ENCODE measurements at places on chromosomes 6 and 20.
A peak's percentile ranks its signal among the peaks of the same experiment; 100 is the strongest.

GRCh38 chr6:112581015-112581414 lies 233.9 kb downstream of the RFPL4B start:
- no peak for DNase-seq

DNA sequence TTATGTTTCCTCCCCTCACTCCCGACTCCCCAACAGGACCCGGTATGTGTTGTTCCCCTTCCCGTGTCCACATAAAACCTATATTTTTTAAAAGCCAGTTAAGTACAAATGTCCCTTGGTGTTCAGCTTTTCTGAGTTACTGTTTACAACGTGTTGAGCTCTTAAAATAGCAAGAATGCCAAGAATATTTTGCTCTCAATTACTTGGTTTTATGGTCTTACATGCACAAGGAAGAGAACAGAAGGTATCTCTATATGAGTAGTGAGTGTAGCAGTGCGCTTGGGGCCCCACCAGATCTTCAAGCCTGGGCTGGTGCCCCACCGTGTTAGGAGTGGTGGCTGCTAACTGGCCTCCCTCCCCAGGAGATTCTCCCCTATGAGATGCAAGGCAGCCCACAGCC lies 75.3 kb downstream of the RIN2 start:
- no peak for DNase-seq

GRCh38 chr20:48826069-48826468 lies 1.7 kb downstream of the PREX1 start:
- DNase-seq = no peak

GRCh38 chr6:148743476-148743875 lies 3.4 kb upstream of the UST start:
- no peak for DNase-seq

- DNase-seq = no peak
These were observed 11.7 kb downstream of the UST start for GRCh38 chr6:148758492-148758891.

DNA sequence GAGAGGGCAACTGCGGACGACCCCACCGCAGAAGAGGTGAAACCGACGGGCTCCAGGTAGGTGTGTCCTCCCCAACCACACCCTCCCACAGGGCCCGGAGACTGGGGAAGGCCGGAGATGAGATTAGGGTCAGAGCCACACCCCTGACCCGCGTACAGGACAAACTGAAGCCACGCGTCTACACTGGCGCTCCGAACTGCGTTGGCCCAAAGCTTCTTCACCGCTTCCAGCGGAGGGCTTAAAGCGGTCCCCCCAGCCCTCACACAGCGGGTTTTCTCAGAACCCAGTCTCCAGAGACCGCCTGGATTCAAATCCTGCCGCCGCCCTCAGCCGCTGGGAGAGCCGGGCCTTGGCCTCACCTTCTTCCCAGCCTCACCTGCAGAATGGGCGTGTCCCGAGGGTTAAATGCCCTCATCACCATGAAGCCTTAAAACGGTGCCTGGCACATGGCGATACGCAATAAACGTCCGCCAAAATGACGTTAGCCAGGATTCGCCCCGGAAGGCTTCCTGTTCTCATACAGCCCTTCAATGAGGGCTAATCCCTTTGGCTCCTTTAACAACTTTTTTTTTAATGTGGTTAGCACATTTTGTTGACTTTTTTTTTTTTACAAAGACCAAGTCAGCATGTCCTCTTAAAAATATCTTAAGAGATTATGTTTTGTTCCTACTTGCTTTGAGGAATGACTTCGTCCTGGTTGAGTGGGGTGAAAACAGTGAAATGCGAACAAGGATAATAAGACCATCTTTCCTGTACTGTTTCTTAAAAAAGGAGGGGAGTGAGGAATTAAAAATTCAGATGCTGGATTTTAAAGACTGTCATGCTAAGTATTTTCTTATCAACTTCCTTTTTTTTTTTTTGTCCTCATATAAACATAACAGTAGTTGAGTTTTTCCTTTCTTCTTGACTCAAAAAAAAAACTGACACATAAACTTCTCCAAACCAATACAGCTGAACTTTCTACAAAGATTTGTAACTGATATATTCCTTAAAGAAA lies 15.1 kb upstream of the ZNF217 start:
- no peak for DNase-seq

- no peak for DNase-seq
These were observed 31.0 kb downstream of the ANKS1A start for GRCh38 chr6:34920097-34920496.

GRCh38 chr20:34771680-34772081 lies 53.8 kb downstream of the NCOA6 start:
- no peak for DNase-seq

DNA sequence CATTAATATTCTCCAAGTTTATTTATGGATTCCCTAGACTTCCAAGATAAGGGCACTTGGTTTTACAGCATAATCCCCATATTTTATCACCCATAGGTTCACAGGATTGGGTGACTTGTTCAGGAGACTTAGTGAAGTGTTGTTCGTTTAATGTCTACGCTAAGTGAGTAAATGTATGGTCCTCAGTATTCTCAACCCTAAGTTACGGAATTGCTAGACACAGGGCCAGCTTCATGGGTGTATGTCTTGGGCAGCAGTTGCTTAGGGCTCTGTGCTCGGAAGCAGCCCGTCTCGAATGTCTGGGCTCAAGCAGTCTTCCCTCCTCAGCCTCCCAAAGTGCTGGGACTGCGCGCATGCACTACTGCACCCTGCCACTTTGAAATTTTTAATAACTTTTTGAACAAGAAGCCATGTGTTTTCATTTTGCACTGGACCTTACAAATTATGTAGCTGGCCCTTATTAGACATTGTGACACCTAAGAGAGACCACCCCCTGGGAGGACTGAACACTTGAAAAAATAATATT lies 91.5 kb upstream of the ZNF217 start:
- DNase-seq = no peak

GRCh38 chr6:143545976-143546547 lies 34.5 kb upstream of the FUCA2 start:
- no peak for DNase-seq

- DNase-seq = no peak
These were observed 67.8 kb downstream of the KLHL32 start for GRCh38 chr6:96992343-96992730.

DNA sequence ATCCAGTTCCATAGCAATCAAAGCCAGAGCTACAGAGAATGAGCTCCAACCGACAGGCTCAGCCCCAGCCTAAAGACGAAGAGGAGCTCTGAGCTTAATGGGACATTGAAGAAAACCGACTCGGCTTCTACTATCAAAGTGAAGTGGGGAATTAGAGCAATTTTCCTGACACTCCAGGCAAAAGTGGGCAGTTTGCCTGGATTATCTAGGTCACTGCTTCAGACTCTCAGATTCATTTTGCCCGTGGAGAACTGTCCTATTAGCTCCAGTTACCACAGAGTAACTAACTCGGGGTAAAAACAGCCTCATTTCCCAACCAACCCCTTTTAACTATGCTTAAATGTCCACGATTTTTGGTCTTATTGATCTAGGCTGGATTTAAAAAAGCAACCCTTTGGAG lies 592.1 kb upstream of the NRSN1 start:
- peak; percentile 7 for DNase-seq

GRCh38 chr20:14544688-14545087 lies 207.3 kb upstream of the FLRT3 start:
- no peak for DNase-seq

- DNase-seq = no peak
These were observed 123.5 kb downstream of the GRM4 start for GRCh38 chr6:34022250-34022872.

GRCh38 chr6:76120302-76120701 lies 47.8 kb upstream of the IMPG1 start:
- DNase-seq = no peak

GRCh38 chr6:18585032-18585573 lies 198.0 kb downstream of the RNF144B start:
- no peak for DNase-seq

GRCh38 chr6:87824958-87825491 lies 123.0 kb upstream of the AKIRIN2 start:
- no peak for DNase-seq

DNA sequence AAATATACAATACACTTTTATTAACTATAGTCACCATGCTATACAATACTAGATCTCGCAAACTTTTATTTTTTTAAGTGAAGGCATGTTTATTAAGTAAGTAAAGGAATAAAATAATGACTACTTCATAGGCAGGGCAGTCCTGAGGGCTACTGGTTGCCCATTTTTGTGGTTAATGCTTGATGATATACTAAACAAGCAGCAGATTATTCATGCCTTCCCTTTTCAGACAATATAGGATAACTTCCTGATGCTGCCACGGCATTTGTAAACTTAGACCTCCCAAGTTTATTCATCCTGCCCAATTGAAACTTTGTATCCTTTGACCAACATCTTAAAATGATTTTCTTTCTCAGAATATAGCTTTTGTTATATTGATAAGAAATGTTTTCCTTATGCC lies 24.7 kb upstream of the HIVEP1 start:
- DNase-seq = no peak

- no peak for DNase-seq
These were observed 9.4 kb upstream of the KHDC1L start for GRCh38 chr6:73234733-73235132.

DNA sequence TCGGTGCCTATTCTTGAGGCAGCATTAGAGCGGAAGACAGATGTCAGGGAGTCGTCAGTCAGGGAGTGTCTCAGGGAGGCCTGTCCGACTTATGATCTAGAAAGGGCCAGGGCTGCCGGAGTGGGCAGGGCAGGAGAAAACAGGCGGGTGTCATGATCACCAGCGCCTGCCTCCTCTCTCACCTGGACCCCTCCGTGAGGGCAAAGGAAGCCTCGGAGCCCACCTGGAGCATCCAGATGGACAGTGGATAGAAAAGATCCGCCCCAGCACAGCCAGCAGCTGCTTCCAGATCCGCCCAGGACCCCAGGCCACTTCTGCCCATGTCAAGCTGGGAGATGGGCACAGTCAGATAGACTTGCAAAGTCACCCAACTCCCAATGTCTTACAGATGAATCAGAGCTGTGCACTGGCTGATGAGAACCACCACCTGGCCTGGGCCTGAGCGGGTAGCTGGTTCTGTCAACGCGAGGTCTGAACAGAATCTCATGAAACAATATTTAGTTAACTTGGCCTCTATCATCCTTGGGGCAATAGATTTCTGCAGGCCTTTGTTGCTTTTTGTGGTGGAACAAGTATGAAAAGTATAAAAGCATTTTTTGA lies 22.2 kb downstream of the PSMG4 start:
- no peak for DNase-seq

DNA sequence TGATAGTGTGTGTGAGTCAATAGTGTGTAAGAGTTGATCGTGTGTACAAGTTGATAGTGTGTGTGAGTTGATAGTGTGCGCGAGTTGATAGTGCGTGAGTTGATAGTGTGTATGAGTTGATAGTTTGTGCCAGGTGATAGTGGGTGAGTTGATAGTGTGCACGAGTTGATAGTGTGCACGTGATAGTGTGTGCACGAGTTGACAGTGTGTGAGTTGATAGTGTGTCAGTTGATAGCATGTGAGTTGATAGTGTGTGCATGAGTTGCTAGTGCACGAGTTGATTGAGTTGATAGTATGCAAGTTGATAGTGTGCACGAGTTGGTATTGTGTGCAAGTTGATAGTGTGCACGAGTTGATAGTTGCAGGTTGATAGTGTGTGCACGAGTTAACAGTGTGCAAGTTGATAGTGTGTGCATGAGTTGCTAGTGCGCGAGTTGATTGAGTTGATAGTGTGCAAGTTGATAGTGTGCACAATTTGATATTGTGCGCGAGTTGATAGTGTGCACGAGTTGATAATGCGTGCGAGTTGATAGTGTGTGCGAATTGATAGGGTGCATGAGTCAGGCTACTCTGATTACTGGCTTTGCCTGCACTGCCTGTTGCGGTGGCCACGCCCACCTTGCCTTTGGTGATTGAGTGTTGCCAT lies 35.8 kb upstream of the IYD start:
- DNase-seq = no peak

DNA sequence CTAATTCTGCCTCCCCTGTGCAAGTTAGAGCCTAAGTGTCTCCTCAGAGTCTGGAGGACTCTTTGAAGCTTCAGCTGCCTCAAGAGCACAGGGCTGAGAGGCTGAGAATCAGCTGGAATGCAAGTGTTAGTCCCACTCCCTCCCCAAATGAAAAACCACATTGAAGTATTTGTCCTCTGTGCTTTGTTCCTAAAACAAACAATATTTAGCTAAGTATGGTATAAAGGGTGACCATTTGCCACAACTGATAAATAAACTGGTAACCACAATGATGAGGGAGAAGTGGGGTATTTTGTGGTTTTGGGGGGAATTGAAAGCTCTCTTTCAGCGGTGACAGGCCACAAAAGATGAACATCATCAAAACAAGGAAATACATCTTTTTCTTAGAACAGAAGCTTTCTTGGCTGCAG lies 91.7 kb upstream of the HDDC2 start:
- no peak for DNase-seq

DNA sequence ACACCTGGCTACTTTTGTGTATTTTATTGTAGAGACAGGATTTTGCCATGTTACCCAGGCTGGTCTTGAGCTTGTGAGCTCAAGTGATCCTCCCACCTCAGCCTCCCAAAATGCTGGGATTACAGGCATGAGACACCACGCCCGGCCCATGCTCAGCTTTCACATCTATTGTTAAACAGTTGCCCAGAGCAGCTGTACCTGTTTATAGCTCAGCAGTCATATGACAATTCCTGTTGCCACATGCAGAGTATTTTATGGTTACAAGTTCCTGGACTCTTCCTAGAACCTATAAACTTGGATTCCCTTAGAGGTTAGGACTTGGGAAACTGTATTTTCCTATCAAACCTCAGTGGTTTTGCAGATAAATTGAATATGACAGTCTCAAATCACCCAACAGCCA lies 188.3 kb upstream of the KCNG1 start:
- DNase-seq = no peak

- DNase-seq = no peak
These were observed 36.6 kb downstream of the TTLL9 start for GRCh38 chr20:31907046-31907445.

DNA sequence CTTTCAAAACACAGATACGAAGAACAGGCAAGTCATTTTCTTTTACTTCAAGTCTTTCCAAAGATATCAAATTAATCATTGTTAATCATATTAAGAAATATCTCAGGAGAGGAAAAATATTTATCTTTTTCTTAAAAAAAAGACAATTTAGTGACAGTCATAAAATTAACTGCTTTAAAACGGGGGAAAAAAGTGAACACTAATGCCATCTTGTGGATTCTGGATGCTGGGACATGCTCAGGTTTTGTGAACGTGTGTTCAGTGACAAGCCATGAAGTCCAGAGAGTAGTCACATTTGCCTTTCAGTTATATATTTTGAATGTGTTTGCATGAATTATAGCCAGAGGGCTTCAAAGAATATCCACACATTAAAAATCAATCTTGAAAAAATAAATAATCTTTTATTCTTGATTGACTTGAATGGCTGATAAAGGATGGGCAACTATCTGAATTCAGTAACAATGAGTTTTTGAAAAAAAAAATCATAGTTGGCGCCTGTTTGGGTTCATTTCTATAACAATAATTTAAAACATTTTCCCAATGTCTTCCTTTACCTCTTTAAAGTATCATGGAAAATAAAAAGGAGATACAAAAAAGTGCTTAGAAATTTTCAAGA lies 74.7 kb upstream of the NOX3 start:
- DNase-seq = no peak

DNA sequence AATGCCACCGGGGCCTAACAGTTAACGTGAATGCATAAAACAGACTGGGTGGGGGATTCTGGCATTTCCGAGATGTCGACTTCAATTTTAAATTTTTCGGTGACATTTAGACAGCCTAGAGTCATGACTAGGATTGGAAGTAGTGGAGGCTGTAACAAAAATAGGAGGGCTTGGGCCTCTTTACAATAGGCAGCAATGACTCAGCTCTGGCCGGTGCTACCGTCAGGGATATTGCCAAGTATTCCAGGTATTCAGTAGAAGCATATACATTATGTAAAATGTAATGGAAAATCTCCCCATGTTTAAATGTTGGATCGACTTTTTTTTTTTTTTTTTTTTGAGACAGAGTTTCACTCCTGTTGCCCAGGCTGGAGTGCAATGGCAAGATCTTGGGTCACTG lies 136.2 kb upstream of the STMND1 start:
- DNase-seq = no peak

Measured in cerebellar nuclear complex (tissue), 1 donor.